ENCODE measurements at places on chromosomes 5 and 9.

- no peak for DNase-seq
Measured at GRCh38 chr9:124453586-124454191, 3.4 kb downstream of the ADGRD2 start.

DNA sequence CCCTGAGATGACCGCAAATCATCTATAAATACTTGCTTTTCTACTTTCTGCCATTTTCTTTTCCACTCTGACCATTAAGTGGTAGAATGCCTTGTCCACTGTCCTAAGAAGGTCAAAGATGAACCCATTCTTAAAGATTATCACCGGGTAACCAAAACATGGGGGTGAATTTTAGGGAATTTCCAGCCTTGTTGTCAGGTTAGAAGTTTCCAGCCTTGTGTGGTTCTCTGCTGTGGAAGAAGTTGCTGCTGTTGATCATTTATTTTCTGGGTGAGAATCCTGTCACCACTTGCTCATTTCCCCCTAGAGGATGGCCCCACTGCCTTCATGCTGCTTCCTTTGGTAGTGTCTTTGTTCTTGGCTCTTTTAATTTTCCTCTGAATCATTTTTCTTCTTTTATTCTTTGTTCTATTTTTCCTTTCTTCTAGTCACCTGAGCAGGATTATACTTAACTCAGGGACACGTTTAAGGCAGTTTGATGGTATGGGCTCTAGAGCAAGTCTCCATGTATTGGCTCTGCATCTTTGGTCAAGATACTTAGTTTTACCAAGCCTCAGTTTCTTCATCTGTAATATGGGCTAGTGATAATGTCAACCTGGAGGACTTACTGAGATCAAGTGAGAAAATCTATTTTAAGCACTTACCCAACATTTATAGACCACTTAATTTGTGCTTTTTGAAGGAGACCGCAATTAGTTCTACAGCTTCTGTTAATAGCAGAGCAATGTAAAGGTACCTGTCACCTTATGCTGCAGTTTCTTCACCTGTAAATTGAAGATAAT, 266.2 kb downstream of the ARHGAP26 start:
- no peak for DNase-seq

DNA sequence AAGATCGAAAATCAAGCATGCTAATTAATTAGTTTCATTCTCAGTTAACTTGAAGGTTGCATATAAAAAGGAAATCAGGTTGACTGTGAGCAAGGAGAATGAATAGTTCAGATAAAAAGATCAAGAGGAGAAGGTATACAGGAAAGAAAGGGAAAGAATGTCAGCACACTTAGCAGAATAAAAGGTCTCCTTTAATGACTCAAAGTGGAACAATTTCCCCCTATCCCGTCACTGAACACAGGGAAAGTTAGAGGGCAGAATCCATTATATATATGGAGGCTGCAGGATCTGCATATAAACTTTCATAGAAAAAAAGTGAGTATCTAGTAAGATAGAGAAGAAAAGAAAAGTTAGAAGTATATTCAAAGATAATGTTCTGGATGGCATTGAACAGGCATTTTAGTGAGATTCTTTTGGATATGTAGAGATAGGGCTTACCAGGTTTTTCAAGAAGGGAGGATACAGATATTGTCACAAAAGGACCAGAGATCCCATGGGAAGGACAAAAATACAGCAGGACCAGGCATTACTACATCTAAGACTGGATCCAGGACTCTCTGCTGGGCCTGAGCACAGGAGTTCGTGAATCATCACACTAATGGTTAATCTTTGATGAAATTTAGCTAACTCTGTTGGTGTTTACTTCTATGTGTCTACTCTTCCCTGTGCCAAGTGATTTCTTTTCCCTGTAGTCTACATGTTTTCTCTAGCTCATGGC, 988.2 kb upstream of the ARRDC3 start:
- DNase-seq: no peak

- DNase-seq: peak; percentile 1
Measured at GRCh38 chr5:91382530-91383026, 539 bp downstream of the ARRDC3 start.

GRCh38 chr9:16069671-16070454, 517.0 kb downstream of the CCDC171 start:
- DNase-seq: no peak

- DNase-seq: no peak
Measured at GRCh38 chr5:144026286-144026685, 144.2 kb downstream of the YIPF5 start.

GRCh38 chr9:128213746-128214497, 10.7 kb downstream of the DNM1 start:
- DNase-seq: no peak

DNA sequence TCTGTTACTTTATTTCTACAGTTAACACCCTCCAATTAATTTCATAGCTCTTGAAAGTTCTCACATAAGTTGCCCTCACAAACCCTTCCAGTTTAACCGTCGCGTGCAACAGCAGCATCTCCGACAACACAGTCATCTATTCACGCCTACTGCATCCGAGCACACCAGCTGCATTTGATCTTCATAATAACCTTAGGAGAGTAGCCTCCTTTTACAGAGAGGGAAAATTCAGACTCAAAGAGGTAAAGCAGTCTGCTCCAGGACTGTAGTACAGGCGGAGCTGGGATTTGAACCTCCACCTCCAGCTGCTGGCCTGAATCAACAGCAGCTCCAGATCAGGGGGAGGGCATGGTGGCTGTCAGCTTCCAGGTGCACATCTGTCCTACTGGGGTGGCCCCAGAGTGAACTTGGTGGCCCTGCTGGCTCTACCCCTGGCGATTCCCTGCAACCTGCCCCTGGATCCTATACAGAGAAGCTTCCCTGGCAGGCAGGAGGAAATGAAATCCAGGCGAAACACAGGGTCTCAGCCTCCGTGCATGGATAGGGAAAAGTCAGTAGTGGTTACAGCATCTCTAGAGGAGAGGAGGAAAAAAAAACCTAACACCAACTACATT, 71.6 kb upstream of the UNC5A start:
- DNase-seq: no peak

GRCh38 chr5:35736280-35736679, 118.6 kb downstream of the SPEF2 start:
- no peak for DNase-seq

DNA sequence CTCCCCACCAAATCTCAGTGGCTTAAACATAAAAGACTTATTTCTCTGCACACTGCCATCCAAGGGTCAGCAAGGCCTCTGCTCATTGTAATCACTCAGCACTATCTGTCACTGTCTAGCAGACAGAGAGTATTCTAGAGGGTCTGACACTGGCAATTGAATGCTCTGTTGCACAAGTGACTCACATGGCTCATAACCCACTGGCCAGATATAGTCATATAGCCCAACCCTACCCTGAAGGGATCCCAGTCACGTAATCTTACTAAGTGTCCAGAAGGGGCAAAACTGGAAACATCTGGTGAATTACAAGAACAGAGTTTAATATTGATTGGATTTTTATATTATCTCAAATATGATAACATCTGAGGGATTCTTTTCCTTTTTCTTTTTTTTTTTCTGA, 80.7 kb downstream of the TSSK1B start:
- no peak for DNase-seq

DNA sequence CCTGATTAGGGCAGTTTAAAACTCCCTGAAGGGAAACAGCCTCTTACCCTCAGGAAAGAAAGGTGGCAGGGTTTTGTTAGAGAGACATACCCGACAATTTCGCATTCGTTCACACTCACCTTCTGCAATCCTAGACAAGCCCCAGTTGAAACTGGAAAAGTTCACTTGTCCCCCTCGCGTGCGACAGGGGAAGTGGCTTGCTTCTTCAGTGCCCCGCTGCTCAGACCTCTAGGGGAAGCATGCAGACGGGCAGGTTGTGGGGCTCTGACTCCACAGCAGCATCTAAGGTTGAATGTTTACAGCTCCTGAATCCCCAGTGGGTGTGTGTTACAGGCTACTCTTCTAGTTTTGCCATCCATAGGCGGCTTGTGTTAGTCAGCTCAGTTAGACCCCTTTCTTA, 575.7 kb upstream of the ACO1 start:
- DNase-seq: no peak

- no peak for DNase-seq
Measured at GRCh38 chr5:13081116-13081515, 863.4 kb downstream of the DNAH5 start.

- DNase-seq: no peak
Measured at GRCh38 chr5:149731332-149731616, 1.2 kb downstream of the PPARGC1B start.

DNA sequence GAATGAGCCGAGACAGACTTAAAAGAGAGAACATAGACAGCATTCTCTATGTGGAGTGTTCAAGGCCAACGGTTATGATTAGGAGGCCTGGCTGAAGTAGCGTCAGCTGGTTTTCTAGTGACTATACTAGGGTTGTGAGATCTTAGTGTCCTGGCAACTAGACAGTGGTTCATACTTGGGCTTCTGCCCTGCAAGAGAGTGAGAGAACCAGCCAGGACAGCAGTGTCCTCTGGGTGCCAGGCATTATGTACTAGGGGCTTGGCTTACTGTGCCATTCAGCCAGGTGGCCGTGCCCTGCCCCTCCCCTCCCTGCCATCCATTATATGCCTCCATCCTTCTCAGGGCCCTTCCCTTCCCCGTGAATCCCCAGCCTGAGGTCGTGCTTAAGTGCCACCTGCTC, 56.8 kb downstream of the TRIO start:
- no peak for DNase-seq

DNA sequence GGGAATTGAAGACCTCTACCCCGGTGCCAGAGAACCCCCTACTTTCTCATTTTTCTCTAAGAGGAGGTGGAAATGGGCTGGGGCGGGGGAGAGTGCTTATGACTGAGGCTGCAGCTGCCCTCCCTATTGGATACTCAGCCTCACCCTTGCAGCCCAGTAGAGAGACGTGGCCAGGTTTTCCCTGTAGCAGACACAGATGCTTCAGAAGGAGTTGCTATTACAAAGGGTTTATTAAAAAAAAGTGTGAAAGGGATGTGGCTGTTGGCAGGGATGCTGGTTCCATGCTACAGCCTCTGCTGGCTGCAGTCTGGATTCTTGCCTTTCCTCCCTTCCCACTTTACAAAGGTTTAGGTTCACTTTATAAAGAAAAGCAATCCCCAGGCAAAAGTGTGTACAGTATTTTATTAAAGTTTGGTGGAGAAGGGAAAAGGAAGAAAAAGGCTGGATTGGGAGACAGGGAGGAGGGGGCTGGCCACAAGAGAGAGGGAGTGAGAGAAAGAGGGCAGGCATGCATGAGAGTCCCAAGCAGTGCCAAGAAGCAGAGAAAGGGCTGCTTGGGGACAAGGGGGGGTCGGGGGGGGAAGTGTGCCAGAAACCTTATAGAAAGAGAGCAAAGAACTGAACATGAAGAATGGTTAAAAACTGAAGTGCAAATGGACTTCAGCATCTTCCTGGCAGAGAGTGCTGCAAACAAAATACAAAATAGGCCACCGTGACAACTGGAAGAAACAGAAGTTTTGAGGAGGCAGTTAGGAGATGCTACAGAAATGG, 29.5 kb upstream of the NFIB start:
- DNase-seq: no peak

DNA sequence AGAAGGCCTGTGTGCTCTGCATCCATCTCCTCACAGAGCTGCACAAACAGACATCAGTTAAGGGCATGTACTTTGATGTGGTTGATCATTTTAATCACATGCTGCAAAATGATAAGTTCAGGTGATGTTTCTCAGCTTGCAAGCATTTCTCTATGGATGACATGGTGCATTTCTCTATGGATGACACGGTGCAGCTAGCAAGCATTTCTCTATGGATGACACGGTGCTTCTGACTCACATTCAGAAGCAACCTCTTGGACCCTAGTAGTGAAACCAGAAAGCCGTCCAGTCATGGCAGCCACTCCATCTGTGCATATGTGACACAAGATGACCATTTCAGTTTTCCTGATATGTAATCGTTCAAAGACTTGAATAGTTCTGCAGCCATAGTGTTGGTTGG, 24.1 kb upstream of the RNF20 start:
- no peak for DNase-seq

- no peak for DNase-seq
Measured at GRCh38 chr5:87327998-87328397, 60.3 kb downstream of the RASA1 start.

DNA sequence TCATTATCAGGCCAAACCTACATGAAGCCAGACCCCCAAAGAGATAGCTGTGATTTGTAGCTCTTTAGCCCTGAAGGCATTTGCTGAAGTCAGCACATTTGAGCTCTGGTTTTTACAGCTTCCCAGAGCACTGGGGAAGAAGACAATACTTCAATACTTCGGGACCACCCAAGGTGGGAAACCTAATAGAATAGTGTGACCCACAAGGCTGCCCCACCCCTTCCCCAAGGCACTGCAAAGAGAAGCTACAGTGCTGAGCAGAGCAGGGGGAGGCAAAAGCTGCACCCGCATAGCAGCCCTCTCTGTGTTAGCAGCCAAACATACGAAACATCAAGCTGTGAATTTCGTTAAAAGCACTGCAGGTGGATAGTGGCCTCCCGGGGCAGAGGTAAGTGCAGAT, 87.3 kb downstream of the HSD17B3 start:
- DNase-seq: no peak

- DNase-seq: no peak
Measured at GRCh38 chr5:130104895-130105688, 200.8 kb downstream of the CHSY3 start.

- no peak for DNase-seq
Measured at GRCh38 chr5:72920690-72921502, 34.9 kb upstream of the FCHO2 start.

DNA sequence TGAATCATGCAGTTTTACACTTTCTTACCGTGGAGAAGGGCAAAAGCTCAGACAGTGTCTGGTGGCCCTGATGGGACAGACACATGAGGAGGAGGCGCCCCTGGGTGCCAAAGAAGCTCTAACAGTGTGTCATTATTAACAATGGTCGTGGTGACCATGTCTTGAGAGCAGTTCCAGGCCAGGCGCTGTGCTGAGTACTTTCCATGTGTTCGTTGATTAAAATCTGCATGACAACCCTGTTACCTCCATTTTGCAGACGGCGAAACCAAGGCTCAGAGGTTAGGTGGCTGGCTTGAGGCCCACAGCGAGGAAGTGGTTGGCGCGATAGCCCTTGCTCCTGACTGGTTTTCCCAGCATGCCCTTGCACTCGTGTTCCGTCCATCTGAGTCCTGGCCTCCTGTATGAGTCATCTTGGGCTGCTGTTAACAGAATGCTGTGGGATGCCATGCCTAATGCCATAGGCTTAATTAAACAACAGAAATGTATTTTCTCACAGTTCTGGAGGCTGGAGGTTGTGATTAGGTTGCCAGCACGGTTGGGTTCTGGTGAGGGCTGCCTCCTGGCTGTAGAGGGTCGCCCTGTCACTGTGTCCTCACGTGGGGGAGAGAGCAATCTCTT, 92.0 kb downstream of the AMBP start:
- DNase-seq: no peak

GRCh38 chr5:164002214-164002613, 496.8 kb downstream of the MAT2B start:
- DNase-seq: no peak

- DNase-seq: no peak
Measured at GRCh38 chr5:168528521-168529373, at the start of gene FBLL1. FBLL1 (plus strand) TSS chr5:168529305; CDS start chr5:168529505, 200 bp downstream.

DNA sequence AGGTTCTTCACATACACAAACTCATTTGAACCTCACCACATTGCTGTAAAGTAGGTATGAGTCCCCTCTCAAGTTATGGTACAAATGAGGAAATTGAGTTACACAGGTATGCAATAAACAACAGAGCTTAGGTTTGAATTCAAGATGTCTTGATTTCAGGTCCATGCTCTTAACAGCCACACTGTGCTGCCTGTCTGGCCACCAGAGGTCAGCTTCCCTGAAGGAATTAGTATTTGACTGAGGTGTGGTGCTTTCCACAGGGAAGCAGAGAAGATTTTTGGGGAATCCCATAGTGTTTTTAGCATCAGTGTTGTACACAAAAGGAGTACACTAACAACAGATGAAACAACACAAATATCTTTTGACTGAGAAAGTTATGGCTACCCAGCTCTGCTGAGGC, 94.4 kb upstream of the ITGA1 start:
- DNase-seq: peak; percentile 10

GRCh38 chr5:132662004-132662401, 4.0 kb downstream of the IL13 start:
- DNase-seq: no peak
